IgD-negative memory B cell (primary cell): ENCODE measurements at places on chromosomes 7 and 10. TPM values are rescaled to one million over a fixed set of nuclear protein-coding genes. Genes with fewer than 3 reads are reported as not detected.

KLLN gene
- 0.25 TPM for polyA plus RNA-seq

HMX2 gene
- not detected for polyA plus RNA-seq

PAX2 gene
- not detected for polyA plus RNA-seq

ASB10 gene
- not detected for polyA plus RNA-seq

CTAGE4 gene
- polyA plus RNA-seq = not detected

SFRP5 gene
- polyA plus RNA-seq = not detected

ACBD7 gene
- not detected for polyA plus RNA-seq

CCAR1 gene
- polyA plus RNA-seq = 40.1 TPM

CLDN3 gene
- polyA plus RNA-seq = not detected

ELN gene
- polyA plus RNA-seq = not detected

PRRT4 gene
- polyA plus RNA-seq = 0.21 TPM

EGR2 gene
- 2.6 TPM for polyA plus RNA-seq

NPFFR1 gene
- polyA plus RNA-seq = not detected

CALHM1 gene
- 1.4 TPM for polyA plus RNA-seq

MMRN2 gene
- not detected for polyA plus RNA-seq

DRGX gene
- not detected for polyA plus RNA-seq

SPDYE2 gene
- 1.2 TPM for polyA plus RNA-seq

GOLGA7B gene
- not detected for polyA plus RNA-seq

PRSS37 gene
- polyA plus RNA-seq = not detected

LIPJ gene
- polyA plus RNA-seq = not detected

EN2 gene
- not detected for polyA plus RNA-seq

ATRNL1 gene
- 2.5 TPM for polyA plus RNA-seq

CALD1 gene
- polyA plus RNA-seq = 0.89 TPM

FAM25A gene
- not detected for polyA plus RNA-seq

PDZD7 gene
- not detected for polyA plus RNA-seq

ABCB4 gene
- 12.5 TPM for polyA plus RNA-seq

PALS2 gene
- 23.0 TPM for polyA plus RNA-seq

HTR7 gene
- not detected for polyA plus RNA-seq

MSMB gene
- not detected for polyA plus RNA-seq

CYP3A4 gene
- polyA plus RNA-seq = not detected

OIT3 gene
- polyA plus RNA-seq = not detected

ADAM12 gene
- not detected for polyA plus RNA-seq

OPN1SW gene
- polyA plus RNA-seq = not detected

ELFN1 gene
- 0.54 TPM for polyA plus RNA-seq

NPSR1 gene
- polyA plus RNA-seq = not detected

SLC39A12 gene
- not detected for polyA plus RNA-seq

DENND2A gene
- not detected for polyA plus RNA-seq

PURB gene
- 1.5 TPM for polyA plus RNA-seq

BPGM gene
- 21.4 TPM for polyA plus RNA-seq

KLF14 gene
- polyA plus RNA-seq = 0.11 TPM

VSTM4 gene
- polyA plus RNA-seq = not detected

SLC37A3 gene
- polyA plus RNA-seq = 5.4 TPM
